ENCODE measurements at places on chromosomes 1 and 21.
A peak's percentile ranks its signal among the peaks of the same experiment; 100 is the strongest.

DNA sequence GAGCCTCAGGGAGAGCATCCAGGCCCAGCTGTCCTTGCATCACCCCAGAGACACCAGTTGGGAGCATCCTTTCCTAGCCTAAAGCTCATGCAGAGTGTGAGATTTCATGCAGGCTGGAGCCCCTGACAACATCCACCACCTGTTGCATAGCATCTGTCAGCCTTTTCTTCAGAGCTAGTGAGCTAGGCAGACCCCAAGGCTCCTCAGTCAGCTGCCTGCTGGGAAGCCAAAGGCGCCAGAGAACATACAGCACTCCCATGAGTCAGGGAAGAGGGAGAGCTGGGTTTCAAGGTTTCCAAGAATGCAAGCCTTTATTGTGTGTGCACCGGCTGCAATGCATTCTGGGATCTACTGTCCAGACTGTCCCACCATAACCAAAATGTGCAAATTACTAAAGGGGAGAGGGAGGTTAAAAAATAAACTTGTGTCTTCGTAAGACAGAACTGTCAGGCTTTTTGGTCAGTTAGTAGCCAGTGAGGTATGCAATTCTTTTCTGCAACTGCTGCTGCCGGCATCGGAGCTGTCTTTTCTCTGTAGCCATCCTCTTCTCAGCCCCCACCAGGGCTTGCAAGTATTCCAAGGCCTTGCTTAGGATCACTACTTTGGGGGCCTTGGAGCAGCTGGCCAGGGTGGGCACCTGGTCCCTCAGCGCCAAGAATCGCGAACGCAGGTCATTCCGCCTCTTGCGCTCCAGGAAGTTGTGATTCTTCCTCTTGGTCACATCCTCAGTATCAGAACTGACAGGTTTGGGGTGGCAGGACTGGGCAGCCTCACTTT is 4.6 kb downstream of the MYCL start:
- DNase-seq: no peak

- DNase-seq: no peak
These were observed 182.0 kb upstream of the SGIP1 start for GRCh38 chr1:66351913-66352312.

- DNase-seq: no peak
These were observed 2.8 kb downstream of the SMCP start for GRCh38 chr1:152880907-152881306.

- DNase-seq: no peak
These were observed 20.1 kb downstream of the PLCH2 start for GRCh38 chr1:2496087-2496622.

GRCh38 chr1:243748227-243748626 is 101.8 kb downstream of the AKT3 start:
- DNase-seq: no peak

GRCh38 chr1:206037581-206037980 is 13.9 kb upstream of the CTSE start:
- no peak for DNase-seq

DNA sequence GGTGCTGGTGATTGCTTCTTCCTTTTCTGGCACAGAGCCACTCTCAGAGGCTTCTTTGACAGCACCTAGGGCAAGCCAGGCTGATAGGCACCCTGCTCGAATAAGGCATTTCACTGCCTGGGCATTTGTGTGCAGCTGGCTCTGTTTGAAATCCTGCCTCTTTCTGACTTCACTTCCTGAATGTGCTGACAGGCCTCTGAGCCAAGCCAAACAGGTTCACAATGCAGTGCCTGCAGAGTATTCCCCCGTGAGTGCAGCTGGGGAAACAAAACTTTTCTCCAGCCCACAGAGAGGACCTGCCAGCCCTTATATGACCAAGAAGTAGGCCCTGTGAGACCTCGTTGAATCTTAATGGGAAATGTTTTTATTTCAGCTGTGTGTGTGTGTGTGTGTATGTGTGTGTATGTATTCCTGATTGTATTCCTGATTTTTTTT is 10.4 kb downstream of the JUN start:
- DNase-seq: peak; percentile 61

DNA sequence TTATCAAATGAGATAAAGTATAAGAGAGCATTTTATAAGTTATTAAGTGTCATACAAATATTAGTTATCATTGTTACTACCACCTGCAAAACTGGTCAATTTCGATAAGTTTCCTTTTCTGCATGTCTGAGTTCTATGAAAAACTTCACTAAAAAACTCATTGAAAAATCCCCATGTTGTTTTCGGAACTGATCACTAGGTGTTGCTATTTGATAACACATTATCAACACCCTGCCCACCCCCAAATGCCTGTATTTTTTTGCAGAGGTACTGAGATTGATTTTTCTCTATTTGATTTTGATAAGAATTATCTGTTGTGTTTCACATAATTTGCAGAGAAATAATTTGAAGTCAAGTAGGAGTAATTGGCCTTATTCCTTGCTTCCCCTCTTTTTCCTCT is 22.1 kb upstream of the DISP1 start:
- no peak for DNase-seq

DNA sequence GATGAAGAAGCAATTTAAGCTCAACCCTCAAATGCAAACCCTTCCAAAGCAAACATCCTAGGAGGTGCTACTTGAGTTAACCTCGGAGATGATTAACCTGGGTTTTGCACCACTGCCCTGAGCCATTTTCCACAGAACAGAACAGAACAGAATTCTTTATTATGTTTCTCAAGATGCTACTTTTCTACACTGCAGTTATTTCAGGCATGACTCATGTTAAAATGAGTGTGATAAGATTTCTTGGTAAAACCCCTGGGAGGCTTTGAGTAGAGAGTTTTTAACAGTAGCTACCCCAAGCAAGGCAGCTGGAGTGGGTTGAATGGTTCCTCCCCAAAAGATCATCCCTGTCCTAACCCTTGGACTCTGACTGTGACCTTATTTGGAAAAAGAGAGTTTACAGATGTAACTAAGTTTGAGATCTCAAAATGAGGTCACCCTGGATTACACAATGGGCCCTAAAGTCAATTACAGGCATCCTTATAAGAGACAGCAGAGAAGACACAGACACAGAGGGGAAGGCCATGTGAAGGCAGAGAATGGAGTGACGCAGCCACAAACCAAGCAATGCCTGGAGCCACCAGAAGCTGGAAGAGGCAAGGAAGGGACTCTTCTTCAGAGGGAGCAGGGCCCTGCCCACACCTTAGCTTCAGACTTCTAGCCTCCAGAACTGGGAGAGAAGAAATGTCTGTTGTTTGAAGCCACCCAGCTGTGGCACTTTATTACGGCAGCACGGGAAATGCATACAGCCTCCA is 153.4 kb downstream of the ETS2 start:
- peak; percentile 77 for DNase-seq

GRCh38 chr1:109984456-109985246 is at the start of gene AHCYL1:
TSS of gene AHCYL1 (plus strand) at chr1:109984765. CDS start at chr1:109985053, 288 bp downstream.
- DNase-seq: peak; percentile 99

- no peak for DNase-seq
These were observed 7.8 kb downstream of the GLIS1 start for GRCh38 chr1:53731043-53731600.

- no peak for DNase-seq
These were observed 391 bp upstream of the CENPS start for GRCh38 chr1:10429868-10430215.

- no peak for DNase-seq
These were observed 43.7 kb downstream of the MRPL39 start for GRCh38 chr21:25563361-25564116.
